ENCODE measurements at places on chromosomes 13 and 19. TPM values are rescaled to one million over a fixed set of nuclear protein-coding genes. Genes with fewer than 3 reads are reported as not detected.

Gene PCP2
- 0.64 TPM for total RNA-seq

Gene HNRNPM
- 90.8 TPM for total RNA-seq

Gene SHISA7
- not detected for total RNA-seq

Gene GSX1
- not detected for total RNA-seq

Gene OR10H3
- total RNA-seq, result not detected

Gene RHPN2
- 2.4 TPM for total RNA-seq

Gene VRK3
- 17.8 TPM for total RNA-seq

Gene RFX1
- 12.8 TPM for total RNA-seq

Gene DPF1
- 0.37 TPM for total RNA-seq

Measured in heart left ventricle (tissue), 16 donors.